ENCODE measurements at places on chromosomes 5 and 9.

DNA sequence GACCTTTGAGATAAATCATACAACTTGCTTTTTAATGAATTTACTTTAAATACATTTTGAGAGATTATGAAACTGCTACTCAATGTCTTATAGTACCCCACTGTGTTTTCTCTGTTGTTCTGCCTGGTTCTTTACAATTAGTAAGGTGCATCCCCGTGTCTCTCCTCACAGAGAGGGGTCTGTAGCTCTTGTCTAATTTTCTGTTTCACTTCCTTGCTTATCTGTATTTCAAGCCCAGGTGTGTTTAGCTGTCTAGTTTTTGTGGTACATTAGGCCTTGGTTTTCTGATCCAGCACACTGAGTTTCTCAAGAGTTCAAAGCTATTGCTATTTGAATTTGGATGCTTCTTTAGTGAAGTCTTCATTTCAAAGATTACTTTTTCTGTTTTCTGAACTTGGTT lies 105.1 kb downstream of the MAST4 start:
- no peak for DNase-seq

DNA sequence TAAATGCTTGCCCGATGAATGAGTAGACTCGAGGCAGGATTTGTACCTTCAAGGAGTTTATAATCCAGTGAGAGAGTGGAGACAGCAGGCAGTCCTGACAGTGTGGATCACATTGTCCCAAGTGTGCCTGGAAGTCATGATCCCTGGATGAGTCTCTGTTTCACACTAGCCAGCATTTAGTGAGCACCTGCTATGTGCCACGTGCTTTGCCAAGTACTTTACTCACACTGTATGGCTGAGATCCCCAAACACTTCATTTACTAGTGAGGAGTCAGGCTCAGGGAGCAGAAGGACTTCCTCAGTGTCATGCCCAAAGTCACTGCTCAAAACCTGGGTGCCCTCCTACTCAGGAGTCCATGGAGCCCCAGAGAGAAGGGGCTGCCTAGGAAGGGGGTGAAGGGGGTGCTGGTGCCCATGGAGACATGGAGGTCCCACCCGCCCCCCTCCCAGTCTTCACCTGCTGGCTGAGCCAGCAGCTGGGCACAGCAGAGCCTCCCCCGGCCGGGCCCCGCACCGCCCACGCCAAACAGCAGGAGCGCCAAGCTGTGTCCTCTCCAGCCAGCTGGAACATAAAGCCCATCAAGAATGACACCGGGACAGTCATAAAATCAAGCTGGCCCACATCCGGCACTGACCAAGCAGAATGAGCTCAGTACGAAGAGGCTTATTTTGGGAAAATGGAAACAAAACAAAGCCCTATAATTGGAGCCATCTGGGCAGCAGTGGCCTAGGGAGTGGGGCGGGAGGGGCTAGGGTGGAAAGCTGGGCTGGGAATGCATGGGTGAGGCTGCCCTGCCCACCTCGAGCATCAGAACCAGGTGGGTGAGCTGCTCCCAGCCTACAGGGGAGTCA lies 10.6 kb downstream of the LAMC3 start:
- no peak for DNase-seq

- DNase-seq: no peak
Observed at GRCh38 chr5:112885001-112885400, 23.9 kb downstream of the SRP19 start.

- no peak for DNase-seq
Observed at GRCh38 chr9:108441251-108441650, 414.5 kb downstream of the ACTL7B start.

GRCh38 chr5:151427258-151427657 lies 20.1 kb upstream of the SLC36A1 start:
- DNase-seq: no peak

- no peak for DNase-seq
Observed at GRCh38 chr9:7984692-7985091, 185.1 kb upstream of the DMAC1 start.

DNA sequence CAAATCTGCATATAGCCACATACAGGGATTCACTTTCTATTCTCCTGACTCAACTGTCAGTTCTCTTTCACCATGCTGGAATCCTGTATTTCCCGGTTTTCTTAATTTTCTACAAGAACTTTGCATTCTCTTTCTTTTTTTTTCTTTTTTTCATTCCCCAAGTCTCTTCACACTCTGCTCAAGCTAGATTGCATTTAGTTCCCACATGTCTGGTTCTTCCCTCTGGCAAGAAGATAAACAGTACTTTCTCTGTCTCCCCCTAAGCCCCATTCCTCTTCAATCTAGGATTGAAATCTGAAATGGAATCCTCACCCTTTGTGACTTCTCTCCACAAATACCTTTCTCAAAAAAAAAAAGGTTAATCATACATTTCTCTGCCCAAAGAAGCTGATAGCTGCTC lies 64.2 kb upstream of the SLC12A2 start:
- DNase-seq: no peak

DNA sequence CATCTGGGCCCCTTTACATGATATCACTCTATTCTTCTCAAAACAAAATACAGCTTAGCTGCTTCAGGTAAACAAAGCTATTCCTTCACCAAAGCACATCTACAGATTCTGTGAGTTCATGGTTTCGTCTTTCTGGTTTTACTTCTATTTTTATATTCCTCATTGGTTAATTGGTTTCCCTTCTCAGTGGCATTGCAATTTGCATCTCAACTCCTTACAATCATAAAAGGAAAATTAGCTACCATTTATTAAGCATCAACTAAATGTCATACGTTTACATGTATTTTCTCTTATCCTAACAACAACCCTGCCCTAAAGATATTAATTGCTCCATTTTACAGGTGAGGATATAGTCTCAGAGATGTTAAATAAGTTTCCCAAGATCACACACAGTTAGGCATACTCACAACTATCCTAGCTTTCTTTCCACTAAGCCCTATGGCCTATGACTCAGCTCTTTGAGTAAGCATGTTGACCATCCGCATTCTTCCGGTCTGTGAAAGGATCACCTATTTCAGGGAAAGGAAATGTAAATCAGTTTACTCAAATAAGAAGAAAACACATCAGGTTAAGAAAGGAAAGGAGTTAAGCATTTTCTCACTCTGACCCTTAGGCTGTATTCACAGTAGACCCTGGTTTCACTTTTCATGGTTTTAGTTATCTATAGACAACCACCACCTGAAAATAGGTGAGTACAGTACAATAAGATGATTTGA lies 146.1 kb downstream of the CAAP1 start:
- DNase-seq: peak; percentile 15

GRCh38 chr5:164972973-164973372 lies 1467.6 kb downstream of the MAT2B start:
- no peak for DNase-seq

GRCh38 chr9:93916358-93916757 lies 38.8 kb downstream of the BARX1 start:
- DNase-seq: no peak

DNA sequence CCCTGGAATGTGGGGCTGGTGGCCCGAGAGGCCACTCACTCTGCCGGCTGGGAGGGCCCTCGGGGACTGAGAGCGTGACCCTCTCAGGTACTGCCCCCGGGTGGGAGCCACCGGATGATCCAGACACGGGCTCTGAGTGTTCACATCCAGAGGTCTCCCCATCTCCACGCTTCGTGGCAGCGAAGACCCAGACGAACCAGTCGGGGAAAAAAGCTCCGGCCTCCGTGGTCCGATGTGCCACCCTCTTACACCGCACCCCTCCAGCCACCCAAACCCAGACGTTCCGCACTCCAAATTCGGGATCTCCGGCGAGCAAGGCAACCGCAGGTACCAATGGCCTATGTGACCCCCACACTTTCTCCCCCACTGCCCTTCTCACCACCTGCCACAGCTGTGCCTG lies 49.5 kb downstream of the AMBP start:
- DNase-seq: no peak

DNA sequence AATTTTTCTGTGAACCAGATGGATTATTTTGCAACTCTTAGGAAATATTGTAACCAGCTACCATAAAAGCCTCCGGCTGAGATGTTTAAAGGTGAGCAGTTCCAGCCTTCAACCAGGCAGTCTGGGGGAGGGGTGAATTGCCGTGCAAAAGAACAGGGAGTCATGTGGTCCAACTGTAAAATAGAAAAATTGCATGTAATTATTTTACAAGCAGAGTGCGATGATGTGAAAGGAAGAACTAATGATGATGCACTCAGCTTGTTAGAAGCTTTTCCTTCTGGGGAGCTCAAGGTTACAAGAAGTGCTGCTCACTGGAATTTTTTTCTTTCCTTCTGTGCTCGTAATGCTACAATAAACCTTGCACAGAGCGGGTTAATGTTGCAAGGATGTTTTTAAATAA lies 188.7 kb upstream of the ITGA1 start:
- no peak for DNase-seq

DNA sequence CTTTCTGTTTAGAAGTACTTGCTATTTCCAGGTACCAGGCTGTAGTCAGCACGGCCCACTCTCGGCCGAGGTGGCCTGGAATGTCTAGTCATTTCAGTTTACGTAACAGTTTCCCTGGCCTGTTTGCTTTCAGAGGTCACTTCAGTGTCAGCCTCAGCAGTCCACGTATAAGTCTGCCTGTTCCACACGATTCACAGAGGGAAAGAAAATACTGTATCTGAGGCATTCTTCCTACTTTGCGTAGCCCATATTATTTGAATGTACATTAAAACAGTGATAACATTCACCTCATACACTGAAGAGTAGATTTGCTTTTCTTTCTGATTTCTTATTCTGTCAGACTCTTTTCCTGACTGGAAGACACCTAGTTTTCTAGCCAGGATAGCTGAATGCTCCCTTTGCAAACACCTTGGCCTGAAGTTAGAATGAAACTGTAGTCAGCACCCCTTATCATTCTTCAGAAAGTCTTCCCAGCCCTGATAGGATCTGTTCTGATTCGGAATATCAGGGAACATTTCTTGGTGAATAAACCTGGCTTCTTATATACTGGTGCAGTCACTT lies 140.9 kb downstream of the AOPEP start:
- peak; percentile 93 for DNase-seq

DNA sequence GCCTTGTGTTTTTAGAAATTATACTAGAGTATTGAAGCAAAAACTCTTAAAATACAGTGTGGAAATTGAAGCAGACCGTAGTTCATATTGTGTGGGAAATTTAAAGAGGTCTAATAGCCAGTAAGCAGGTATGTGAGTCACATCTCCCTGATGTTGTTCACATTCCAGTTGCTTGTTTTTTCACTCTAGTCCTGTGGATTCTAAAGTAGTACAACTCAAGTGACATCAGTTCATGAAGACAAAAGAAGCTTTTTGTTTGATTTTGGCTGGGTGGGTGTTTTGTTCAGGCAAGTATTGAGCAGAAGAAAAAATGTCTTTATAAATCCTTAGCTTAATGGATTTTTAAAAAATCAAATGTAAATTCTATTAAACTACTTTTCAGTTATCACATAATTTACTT lies 216.2 kb downstream of the MAN2A1 start:
- DNase-seq: peak; percentile 14

DNA sequence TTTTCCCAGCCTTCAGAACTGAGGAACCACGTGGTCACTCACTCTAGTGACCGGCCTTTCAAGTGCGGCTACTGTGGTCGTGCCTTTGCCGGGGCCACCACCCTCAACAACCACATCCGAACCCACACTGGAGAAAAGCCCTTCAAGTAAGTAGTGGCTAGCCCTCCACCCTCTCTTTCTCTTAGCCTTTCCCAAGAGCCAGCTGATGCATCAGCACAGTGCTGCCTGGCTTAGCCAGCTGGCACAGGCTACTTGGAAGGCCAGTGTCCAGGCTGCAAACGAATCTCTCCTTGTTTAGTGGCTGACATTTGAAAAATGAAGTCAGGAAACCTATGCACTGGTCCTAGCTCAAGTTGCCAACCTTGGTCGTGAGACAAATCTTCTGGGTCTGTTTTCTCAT lies 91.1 kb downstream of the PRDM6 start:
- no peak for DNase-seq

- no peak for DNase-seq
Observed at GRCh38 chr5:159227452-159227851, 18.1 kb upstream of the RNF145 start.

- no peak for DNase-seq
Observed at GRCh38 chr9:38687389-38687842, 32.5 kb downstream of the FAM240B start.

GRCh38 chr5:80928073-80928472 lies 32.1 kb upstream of the RASGRF2 start:
- DNase-seq: no peak

GRCh38 chr9:61665330-61665751 lies 475.5 kb downstream of the SPATA31A7 start:
- DNase-seq: no peak

GRCh38 chr5:172235827-172236736 lies 42.1 kb downstream of the EFCAB9 start:
- DNase-seq: no peak

DNA sequence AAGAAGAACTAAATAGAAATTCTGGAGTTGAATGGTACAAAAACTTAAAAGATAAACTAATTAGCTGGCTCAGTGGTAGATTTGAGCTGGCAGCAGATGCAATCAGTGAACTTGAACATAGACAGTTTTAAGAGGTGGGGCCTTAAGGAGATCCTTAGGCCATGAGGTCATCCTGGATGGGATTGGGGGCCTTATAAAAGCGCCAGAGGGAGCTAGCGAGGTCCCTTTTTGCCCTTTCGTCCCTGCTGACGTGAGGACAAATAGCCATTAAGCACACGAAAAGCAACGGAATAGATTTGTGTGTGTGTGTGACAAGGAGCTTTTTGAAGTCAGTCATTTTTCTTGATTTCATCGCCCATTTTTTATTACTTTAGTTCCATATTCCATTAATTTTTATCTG lies 83.3 kb downstream of the ZNF354C start:
- DNase-seq: peak; percentile 8

GRCh38 chr5:145105384-145105783 lies 729.8 kb downstream of the PRELID2 start:
- DNase-seq: no peak

DNA sequence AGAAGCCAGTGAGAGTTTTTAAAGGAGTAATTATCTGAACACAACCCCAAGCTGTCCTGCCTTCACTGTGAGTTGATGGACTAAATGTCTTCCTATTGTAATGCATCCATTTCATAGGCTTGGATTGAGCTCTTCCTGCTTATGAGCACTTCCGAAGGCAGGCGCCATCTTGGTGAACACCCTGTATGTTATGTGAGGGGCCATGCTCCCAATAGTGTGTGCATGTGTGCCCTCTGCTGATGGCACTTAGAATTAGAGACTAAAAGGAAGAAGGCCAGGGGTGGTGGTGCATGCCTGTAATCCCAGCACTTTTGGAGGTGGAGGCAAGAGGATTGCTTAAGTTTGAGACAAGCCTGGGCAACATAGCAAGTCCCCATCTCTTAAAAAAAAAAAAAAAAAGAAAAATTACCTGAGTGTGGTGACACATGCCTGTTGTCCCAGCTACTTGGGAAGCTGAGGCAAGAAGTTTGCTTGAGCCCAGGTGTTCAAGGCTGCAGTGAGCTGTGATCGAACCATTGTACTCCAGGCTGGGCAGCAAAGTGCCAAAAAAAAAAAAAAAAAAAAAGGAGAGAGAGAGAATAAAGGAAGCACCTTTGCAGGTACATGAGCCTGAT lies 65.0 kb downstream of the C9orf152 start:
- no peak for DNase-seq

GRCh38 chr9:19564396-19565061 lies 155.7 kb downstream of the ACER2 start:
- no peak for DNase-seq
